Activated naive CD4-positive, alpha-beta T cell treated with anti-CD3 and anti-CD28 coated beads, Interleukin-2, amount 50 U/mL, for 72 hours (primary cell): ENCODE measurements at places on chromosomes 1 and 21. TPM values are rescaled to one million over a fixed set of nuclear protein-coding genes. Genes with fewer than 3 reads are reported as not detected.

The NTNG1 gene
- not detected for total RNA-seq

GRCh38 chr21:23811805-23812204 lies 1795.5 kb downstream of the MRPL39 start:
- no peak for DNase-seq

DNA sequence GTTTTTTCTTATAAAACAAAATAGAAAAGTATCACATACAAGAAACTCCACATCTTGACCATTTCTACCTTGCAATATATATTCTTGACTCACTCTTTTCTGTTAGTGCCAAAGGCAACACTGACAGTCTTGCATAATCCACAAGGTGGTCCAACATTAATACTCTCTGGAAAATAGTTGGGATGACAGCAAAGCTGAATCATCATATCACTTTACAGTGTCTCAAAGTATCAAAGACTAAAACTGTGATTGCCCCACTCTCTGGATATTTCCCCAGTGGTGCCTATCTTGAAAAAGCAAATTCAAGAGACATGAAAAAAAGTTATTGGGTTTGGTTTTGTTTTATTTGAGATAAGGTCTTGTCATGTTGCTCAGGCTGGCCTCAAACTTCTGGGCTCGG lies 14.6 kb upstream of the TGFBR3 start:
- DNase-seq = no peak

DNA sequence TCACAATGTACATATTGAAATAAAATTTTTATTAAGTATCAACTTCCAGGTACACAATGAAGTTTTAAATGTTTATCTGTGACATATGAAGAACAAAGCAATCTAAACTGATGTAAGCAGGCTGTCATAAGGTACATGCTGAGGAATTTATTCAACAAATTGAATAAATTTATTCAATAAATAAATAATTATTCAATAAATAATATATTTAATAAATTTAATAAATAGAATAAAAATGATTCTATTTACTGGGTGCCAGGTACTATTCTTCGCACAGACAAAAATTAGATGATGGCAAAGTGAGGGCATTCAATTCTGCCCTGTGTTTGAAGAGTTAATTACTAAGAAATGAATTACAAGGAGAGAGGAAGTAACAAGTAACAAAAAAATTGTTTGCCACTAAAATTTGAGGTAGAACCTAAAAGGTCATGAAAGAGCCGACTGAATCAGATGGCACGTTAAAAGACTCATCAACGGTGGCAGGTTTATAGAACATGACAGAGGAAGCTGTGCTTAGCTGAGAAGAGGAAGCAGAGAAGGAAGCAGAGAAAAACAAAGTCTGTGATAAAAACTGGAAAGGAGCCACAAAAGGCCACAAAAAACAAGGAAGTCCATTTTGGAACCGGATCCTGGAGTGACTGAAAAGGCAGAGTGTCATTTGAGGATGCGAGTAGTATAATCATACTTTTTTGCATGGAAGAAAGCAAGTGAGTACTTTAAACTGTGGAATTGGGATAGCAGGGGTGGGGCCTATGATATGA lies 2.2 kb upstream of the USP24 start:
- no peak for DNase-seq

DNA sequence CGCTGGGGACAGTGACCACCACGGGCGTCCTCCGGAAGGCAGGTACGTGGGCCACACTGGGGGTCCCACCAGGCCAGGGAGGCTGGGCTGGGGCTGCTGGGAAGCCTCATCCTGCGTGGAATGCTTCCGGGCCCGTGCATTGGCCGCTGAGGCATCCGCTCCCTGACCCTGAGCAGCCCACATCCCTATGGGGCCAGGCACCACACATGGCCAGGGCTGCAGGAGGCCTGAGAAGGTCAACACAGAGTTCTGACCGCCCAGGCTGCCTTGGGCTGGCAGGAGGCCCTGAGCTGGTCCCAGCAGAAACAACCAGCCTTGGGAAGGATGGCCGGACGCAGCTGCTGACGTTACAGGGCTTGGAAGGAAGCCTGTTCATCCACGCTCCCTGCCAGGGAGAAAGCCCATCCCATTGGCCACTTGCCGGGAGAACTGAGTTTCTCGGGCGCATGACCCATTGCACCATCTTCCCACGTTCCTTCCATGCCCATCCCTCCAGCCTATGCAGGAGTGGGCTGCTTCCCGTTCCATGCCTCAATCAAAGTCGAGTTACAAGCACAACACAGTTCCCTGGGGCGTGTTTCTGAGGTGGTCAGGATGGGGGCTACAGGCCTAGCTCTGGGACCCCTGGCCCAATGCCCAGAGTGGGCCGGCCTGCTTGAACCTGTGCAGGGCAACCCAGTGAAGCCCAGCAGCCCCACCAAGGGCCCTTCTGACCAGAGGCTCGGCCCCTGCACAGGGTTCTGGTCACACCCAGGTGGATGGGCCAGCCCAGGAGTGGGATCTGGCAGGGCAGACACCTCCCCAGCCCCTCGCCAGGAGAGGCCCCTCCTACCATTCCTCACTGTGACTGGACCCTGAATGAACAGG lies 31.7 kb downstream of the TRIM11 start:
- DNase-seq = no peak

The TSSK3 gene
- total RNA-seq = 1.7 TPM

GRCh38 chr1:212769459-212770167 lies 22.0 kb downstream of the NSL1 start:
- no peak for DNase-seq

DNA sequence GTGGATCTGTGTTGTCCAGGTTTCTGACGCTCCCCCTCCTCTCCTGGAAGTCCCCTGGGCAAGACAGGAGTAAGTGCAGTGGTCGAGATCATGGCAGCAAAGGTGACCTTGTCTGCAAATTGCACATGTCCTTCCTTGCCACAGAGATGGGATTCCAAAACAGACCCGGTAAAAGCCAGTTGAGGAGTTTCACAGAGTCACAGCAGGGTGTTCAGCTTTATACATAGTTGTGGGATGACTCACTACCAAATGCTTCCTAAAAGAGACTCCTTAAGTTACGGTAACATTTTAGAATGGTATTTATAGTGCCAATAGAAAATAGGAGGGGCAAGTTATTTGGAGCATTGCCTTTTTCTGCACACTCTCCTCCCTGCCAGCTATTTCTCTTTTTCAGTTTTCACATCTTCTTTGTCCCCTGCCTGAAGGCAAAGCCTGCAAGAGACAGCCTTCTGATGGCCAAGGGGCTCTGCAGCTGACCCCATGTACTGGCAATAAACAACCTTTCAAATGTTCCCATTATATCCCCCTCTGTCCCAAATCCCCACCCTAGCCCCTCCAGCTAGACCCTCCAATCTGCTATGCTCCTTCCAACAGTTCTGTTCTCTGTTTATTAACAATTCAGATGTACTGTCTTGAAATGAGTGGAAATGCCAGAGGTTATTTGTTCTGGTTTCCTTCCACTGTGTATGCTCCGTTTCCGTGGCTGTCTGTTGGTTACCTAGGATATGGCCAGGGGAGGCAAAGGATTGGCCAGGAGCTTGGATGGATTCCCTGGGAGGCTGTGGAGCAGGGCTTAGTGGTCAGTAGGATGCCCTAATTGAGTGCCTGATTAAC lies 115.0 kb downstream of the TGFB2 start:
- DNase-seq = no peak

DNA sequence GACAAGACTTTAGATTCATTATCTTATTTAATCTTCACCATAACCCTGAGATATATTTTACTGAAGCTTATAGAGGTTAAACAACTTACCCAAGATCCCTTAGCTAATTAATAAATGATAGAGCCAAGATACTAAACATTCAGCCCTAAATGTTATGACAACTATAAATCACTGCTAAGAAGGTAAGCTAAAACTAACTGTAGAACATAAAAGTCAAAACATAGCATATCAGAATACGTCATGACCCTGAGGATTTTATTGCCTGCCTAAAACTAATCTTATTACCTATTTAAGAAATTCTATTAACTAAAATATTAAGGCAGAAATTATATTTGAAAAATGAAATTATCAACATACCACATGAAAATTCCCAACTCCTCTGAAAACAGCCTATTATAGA lies 22.6 kb downstream of the EVI5 start:
- no peak for DNase-seq

- DNase-seq = no peak
Measured at GRCh38 chr1:190098756-190099155, 378.9 kb downstream of the BRINP3 start.

DNA sequence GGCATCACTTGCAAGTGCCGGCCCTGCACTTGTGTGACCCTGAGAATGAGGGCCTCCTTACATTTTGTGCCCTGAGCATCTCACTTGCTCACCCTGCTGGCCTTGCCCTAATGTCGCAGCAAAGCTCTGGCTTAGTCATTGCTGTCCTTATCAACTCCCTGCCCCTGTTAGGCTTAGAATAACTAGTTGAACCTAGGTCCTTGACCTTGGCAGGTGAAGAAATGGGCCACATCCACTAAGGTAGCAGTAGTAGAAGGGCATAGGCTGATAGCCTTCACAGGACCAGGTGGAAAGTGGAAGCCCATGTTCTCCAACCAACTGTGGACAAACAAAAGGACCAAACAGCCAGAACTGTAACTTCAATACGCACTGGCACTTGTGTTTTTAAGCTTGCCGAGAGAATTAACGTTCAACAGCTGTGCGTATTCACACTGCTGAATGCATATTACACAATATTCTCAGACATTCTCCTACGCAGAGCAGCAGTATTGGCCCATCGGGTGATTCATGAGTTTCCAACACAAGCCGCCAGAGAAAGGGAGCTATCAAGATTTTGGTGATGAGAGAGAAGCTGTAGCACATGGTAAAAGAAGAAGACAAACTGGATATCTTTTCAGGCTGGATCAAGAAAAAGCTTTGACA lies 27.7 kb upstream of the PTGFRN start:
- no peak for DNase-seq

The SH2D2A gene
- 186 TPM for total RNA-seq

The GPR25 gene
- not detected for total RNA-seq

GRCh38 chr1:109864047-109864822 lies 46.4 kb upstream of the CSF1 start:
- DNase-seq = no peak

- no peak for DNase-seq
Measured at GRCh38 chr1:211606332-211606913, 27.5 kb upstream of the SLC30A1 start.

GRCh38 chr1:203281033-203281432 lies 24.3 kb upstream of the BTG2 start:
- no peak for DNase-seq

- DNase-seq = no peak
Measured at GRCh38 chr1:7008331-7008730, 223.1 kb downstream of the CAMTA1 start.

The FLG gene
- total RNA-seq = not detected

GRCh38 chr1:96968983-96969382 lies 247.4 kb downstream of the PTBP2 start:
- no peak for DNase-seq

DNA sequence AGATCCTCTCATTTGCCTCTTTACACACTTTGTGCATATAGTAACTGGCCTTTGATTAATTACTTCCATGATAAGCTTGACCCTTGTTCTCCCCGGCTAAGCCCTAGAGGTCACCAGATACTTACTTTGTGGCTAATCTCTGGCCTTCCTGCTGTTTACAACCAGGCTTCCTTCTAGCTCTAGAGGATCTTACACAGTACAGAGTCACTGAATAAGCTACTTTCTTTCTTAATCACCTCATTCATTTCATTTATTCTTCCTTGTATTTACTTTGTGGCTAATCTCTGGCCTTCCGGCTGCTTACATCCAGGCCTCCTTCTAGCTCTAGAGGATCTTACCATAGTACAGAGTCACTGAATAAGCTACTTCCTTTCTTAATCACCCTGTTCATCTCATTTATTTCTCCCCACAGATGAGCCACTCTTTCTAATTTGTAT lies 144.3 kb upstream of the C1orf21 start:
- no peak for DNase-seq

GRCh38 chr1:228085287-228085951 lies 2.9 kb downstream of the ARF1 start:
- DNase-seq = no peak

DNA sequence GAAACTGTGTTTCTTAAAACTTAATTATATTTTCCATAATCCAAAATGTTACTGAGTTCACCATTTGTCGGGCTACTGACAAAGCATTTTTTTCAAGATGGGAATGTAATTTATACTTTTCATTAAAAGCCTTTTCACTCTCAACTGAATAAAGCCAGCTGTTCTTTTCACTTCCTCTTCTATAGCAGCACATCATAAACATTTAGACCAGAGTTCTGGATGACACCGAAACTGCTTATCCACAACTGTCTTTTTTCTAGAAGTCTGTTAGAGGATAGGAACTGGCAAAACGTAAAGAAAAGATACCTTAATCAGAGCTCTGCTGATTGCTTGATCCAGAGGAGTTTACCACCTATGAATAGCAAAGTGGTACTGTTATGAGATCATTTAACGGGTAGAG lies 594.7 kb downstream of the ADGRL2 start:
- no peak for DNase-seq

DNA sequence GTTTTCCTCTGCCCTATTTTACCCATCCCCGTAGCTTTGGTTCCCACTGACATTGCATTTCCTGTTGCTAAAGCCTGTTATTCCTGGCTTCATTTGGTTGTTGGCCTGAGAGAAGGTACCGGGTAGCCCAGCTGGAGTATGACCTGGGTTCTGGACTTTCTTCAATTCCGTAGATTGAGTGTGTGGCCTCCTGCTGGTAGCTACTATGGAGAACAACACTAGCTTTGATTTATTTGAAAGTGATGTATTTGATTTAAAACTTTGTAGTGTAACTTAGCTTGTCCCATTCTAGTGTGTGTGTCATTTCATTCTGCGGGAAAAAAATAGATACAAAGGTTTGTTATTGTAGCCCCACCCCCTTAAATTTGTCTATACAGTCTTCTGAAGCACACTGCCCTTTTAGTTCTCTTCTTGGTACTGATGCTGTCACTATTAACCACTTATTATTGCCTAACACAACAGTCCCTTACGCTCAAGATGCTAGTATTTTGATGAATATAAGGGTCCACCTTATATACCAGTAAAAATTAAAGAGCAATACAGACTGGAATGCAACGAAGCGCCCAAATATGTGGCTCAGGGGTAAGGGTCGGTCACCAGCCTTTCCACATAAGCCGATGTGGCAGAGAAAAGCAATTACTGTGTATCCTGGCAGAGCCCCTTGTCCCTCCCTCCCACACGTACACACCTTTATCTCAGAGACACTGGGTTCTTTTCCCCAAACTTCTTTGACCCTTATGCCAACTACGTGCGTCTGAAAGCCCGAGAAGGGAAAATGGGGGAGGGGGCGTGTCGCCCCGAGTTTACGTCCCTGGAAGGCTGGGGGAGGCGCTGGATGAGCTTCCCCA lies 643 bp upstream of the MOV10 start:
- DNase-seq = no peak

GRCh38 chr1:233390842-233391737 lies 63.6 kb downstream of the MAP3K21 start:
- DNase-seq = no peak

GRCh38 chr1:205637854-205638468 lies 6.2 kb upstream of the ELK4 start:
- DNase-seq = no peak

The CRYBG2 gene
- total RNA-seq = 6.0 TPM

DNA sequence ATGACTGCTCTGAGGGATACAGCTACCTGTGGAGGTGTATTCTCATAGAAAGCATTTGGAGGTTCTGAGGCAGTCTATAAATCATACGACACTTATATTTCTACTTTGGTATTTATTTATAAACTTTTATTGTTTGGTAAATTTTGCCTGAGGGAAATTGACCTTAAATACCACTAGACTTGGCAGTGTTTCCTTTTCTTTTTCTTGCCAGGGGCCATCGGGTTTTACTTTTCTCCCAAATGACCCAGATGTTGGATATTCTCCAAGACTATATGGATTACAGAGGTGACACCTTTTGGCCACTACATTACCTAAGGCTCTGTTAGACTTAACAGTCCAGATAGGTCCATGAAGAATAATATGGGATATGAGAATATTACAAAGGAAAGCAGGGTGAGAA lies 28.2 kb downstream of the CHD1L start:
- DNase-seq = no peak

- no peak for DNase-seq
Measured at GRCh38 chr1:227240983-227241382, 77.3 kb downstream of the CDC42BPA start.
